ENCODE measurements at places on chromosomes 1 and 21.
A peak's percentile ranks its signal among the peaks of the same experiment; 100 is the strongest.

GRCh38 chr21:44927259-44927586, 6.5 kb upstream of the ITGB2 start:
- DNase-seq, result no peak

- DNase-seq, result peak; percentile 97
Observed at GRCh38 chr21:8993284-8993942, 1528.0 kb upstream of the TPTE start.

DNA sequence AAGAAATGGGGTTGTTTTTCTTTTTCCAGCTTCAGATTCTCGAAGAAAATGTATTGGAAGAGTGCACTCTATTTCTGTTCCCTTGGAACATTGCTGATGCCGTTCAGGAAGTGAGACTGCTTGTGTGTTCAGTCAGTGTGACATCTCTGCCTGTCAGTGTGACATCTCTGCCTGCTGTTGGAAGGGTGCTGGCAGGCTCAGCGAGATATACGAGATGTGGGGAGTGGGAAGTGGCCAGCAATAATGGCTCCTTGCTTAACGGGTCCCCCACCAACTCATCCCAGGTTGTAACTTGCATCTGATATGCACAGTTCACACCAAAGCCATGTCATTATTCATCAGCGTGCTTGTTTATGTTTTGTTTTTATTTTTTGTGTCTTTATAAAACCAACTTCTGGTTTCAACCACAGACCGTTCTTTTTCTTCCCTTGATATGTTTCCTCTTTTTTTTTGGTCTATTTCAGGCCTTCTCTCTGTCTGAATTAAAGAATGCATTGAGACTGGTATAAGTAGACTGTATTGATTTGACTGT, 145.4 kb downstream of the GALNT2 start:
- no peak for DNase-seq

GRCh38 chr1:208615371-208615770, 371.2 kb upstream of the PLXNA2 start:
- DNase-seq, result no peak

- no peak for DNase-seq
Observed at GRCh38 chr1:95415146-95415545, 181.1 kb downstream of the RWDD3 start.

DNA sequence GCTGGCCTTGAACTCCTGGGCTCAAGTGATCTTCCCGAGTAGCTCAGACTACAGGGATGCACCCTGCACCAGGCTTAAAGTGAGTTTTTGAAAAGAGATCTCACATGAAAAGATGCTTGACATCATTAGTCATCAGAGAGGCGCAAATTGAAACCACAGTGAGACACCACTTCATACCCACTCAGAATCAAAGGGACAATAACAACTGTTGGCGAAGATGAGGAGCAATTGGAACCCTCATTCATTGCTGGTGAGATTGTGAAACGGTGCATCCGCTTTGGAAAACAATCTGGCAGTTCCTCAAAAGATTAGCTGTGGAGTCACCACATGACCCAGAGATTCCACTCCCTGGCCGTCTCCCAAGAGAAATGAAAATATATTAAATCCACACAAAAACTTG, 122.3 kb downstream of the PGBD5 start:
- DNase-seq, result no peak

DNA sequence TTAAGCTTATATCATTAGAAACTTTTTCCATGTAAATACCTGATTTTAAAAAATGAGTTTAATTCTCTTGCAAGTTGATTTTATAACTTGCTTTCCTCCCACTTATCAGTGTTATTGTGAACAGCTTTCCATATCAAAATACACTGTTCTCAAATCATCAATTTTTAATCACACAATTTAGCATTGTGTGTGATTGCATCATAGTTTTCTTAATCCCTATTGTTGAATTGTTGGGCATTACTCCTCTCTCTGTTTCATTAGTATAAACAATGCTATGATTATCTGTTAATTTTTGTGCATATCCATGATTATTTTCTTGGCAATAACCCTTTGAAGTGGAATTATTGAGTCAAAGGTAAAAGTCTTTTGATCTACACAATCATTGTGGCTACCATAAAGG, 48.7 kb downstream of the ROR1 start:
- no peak for DNase-seq

DNA sequence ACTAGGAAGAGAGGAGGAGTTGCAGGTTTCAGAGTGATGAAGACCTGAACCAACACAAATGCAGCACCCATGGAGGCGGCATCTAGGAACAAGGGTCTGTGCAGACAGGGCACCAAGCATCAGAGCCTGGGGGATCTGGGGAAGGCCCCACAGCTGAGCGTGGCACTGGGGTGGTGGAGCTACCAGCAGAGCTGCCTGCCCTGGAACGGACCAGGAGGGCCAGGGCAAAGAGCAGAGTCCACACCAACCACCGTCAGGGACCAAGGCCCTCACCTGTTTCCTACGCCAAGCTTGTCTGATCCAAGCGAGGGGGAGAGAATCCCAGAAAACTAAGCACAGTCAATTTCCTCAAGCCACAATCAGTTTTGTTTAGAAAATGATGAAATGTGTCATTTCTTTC, 79.0 kb upstream of the SYT6 start:
- DNase-seq, result no peak

- DNase-seq, result peak; percentile 20
Observed at GRCh38 chr1:192580351-192580962, 4.9 kb downstream of the RGS1 start.

DNA sequence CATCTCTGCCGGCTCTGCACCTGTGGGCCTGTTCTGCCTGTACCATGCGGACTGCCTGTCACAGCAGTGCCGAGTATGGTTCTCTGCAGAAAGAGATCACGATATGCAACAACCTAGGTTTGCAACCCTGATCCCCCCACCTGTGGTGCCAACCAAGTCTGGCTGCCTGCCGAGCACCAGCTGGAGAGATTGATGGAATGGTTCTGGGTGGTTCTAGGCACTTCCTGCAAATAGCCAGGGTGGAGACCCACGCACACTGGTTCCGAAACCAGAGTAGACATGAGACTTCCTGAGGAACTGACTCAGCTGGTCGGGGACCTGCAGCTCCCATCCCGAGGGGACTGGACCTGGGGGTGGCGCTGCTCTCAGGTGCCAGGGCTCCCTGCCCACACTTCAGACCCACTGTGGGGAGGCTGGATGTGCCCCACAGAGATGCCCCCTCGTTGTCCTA, 5.4 kb downstream of the TPRG1L start:
- DNase-seq, result no peak

DNA sequence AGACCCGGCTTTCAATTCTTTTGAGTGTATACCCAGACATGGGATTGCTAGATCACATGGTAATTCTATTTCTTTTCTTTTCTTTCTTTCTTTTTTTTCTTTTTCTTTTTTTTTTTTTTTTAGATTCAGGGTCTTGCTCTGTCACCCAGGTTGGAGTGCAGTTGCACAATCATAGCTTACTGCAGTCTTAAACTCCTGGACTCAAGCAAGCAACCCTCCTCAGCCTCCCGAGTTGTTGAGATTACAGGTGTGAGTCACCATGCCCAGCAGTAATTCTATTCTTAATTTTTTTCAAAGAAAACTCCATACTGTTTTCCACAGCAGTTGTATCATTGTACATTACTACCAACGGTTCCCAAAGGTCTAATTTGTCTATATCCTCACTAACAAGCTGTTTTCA, 13.5 kb upstream of the RNF186 start:
- DNase-seq, result no peak

GRCh38 chr1:172276120-172276818, 144.2 kb upstream of the C1orf105 start:
- DNase-seq, result no peak

GRCh38 chr1:61642475-61643232, 82.3 kb downstream of the TM2D1 start:
- no peak for DNase-seq
